ENCODE measurements at places on chromosomes 4 and X.

- DNase-seq, result no peak
Observed at GRCh38 chrX:120023259-120023658, 54.2 kb downstream of the RHOXF2B start.

GRCh38 chr4:108087293-108087967 is 81.3 kb downstream of the LEF1 start:
- no peak for DNase-seq

DNA sequence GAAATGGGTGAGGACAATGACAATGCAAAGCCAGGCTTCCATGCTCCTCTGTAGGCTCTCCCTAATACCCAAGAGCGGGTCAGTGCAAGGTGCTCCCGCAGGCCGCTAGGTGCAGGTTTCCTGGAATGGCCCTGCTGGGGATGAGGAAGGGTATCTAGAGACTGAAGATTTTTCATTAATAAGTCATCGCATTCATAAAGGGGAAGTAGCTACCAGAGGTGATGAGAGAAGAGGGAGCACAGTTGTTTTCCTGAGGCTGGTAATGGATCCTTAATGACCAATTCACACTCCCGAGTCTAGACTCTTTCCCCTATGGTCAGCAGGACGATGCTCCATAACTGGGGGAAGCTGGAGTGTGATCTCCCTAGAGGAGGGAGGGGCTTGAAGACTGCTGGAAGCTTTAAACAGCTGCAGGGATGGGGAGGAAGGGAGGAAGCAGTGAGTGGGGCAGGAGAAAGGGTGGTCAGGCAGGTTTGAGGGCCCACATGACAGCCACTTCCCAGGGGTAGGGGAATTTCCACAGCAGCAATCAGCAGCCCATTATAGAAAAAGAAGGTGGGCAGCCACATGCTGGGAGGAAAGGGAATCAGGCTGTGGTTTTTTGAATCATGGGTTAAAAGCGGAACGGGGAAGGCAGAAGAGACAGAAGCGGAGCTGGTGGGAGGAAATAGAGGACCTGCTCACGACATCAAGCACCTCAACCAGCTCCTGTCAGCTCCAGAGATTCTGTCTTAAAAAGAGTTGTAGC is 10.2 kb upstream of the ATP6AP2 start:
- DNase-seq, result no peak

GRCh38 chr4:182310316-182310715 is 67.1 kb downstream of the TENM3 start:
- DNase-seq, result no peak

DNA sequence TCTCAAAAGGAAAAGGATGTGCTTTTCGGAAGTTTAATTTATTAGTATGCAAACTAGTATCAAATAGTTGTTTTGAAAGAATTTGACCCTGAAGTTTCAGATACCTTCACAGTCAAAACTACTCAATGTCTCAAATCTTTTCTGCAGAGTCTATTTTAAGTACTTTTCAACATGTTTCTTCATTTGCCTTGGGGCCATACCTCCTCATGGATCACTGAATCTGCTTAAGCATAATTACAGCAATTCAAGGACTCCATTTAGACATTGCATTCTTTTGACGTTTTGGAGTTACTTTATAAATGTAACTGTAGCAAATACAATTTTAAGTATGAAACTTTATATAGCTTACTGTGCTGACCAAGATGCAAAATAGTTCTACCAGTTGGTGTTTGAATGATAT is 25.5 kb downstream of the PALLD start:
- no peak for DNase-seq

DNA sequence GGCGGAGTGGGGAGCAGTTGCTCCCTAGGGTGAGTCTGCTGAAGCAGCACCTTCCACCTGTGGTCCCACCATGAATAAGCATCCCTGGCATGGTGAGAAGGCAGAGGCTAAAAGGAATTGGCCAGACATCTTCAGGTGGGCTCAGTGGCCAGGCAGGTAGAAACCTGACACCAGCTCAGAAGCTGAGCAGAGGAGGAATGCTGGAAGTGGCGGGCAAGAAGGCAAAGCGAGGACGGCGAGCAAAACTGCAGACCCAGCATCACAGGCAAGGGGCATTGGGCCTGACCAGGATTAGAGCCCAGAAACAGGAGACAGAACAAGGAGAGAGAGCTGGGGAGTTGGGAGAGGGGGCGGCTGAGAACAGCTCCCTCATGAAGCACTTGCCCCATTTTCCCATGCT is 25.3 kb downstream of the TSC22D3 start:
- no peak for DNase-seq

DNA sequence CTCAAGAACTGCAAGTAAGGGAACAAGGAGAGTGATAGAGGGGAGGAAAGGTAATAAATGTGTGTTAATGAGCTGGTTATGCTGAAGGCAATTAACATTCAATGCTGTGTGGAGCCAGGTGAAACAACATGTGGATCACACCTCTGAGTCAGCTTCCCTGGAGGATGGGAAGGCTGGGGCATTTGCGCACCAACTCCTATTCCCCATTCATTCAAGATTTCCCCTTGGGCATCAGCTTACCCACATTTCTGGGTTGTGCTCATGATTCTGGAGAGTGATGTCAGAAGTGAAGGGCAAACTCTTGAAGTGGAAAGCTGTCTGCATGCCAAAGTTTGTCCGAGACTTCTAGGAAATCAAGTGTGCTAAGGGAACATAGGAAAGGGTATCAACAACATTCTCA is 461.4 kb downstream of the MID1IP1 start:
- no peak for DNase-seq

DNA sequence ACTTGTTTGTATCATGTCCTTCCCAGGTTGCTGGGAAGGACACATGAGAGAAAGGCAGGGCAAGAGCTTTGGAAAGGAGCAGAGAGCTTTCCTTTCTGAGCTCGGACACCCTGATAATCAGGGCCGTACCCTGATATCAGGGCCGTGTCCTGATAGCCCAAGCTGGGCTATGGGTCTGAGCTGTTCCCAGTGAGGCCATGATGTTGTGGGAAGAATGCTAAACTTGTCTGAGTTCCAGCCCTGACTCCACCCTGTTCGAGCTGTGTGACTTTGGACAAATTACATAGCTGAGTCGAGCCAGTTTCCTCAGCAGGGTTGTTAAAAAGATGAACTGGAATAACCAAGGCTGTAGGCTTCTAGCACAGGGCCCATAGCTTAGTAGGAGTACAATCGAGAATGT is 3.3 kb upstream of the CXCR3 start:
- no peak for DNase-seq

DNA sequence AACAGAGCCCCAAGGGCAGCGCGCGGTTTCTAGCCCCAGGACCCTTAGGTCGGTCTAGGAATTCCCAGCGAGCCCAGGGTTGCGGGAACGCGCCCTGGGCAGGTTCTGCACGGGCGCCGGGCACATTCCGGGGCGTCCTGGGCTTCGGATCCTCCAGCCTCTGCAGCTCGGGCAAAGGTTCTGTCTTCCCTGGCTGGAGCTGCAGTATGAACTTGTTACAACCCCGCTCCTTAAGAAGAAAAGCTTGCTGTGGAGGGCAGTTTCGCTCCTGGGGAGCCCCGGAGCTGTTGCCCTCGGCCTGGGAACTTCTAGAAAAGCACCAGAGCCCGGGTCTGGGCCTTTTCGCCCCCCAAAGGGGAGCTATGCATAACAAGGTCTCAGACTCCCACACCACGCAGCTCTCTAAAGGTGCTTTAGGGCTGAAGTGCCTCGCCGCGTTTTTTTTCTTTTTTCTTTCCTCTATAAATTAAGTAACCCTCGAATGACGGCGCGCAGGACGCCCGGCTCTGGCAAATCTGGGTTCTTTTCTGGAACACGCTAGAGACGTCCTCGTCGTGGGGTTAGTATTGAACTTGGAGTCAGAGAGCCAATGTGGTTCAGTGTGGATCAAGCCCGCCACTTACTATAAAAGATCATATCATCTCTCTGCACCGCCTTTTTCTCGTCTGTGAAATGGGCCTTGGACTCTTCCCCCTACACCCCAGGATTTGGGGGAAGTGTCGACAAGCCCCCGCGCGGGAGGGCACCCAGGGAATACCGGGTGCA is 5.7 kb downstream of the MSX1 start:
- no peak for DNase-seq

- no peak for DNase-seq
Observed at GRCh38 chr4:23888421-23889319, 1.2 kb downstream of the PPARGC1A start.

GRCh38 chr4:139910106-139910505 is 243.9 kb downstream of the MAML3 start:
- no peak for DNase-seq

DNA sequence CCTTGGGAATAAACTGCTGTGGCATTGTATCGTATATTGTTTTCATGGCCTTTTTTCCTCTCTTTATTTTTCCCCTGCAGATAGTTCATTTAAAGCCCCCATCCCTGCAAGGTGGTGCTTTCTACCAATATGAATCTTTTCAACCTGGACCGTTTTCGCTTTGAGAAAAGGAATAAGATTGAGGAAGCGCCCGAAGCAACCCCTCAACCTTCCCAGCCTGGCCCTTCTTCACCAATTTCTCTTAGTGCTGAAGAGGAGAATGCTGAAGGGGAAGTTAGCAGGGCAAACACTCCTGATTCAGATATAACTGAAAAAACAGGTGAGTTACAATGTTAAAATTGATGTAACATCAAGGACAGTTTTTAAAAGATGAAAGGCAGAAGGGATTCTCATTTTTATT is 601 bp downstream of the SMARCAD1 start:
- no peak for DNase-seq

- peak; percentile 62 for DNase-seq
Observed at GRCh38 chr4:30714408-30715031, 5.6 kb upstream of the PCDH7 start.

DNA sequence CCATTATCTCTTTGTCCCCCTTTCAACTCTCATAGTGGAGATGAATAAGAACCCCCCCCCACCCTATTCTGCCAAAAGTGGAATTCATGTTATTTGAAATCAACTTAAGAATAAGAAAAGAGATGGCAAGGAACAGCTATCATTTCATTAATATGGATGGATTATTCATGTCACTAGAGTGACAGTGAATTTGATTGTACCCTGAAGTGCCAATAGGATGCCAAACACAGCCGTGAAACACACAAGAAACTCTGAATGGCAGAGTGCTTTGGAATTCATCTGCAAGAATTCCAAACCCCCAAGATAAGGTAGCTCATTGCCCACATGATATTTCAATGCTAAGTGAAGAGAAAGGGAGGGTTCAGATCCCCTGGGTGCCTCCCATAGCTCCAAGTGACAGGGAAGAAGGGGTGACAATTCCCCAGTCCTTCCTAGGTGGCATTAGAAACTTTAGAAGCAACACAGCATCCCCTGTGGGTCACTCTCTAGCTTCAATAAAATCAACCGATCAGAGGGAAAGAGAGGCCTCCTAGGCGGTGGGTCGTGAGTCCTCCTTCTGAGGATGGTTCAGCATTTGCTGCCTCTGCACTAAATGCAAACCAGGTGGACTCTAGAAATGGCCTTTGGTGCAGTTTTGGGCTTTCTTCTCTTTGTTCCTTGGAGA is 84.3 kb downstream of the MGST2 start:
- no peak for DNase-seq

- DNase-seq, result no peak
Observed at GRCh38 chrX:120429776-120430540, 39.1 kb downstream of the LAMP2 start.

DNA sequence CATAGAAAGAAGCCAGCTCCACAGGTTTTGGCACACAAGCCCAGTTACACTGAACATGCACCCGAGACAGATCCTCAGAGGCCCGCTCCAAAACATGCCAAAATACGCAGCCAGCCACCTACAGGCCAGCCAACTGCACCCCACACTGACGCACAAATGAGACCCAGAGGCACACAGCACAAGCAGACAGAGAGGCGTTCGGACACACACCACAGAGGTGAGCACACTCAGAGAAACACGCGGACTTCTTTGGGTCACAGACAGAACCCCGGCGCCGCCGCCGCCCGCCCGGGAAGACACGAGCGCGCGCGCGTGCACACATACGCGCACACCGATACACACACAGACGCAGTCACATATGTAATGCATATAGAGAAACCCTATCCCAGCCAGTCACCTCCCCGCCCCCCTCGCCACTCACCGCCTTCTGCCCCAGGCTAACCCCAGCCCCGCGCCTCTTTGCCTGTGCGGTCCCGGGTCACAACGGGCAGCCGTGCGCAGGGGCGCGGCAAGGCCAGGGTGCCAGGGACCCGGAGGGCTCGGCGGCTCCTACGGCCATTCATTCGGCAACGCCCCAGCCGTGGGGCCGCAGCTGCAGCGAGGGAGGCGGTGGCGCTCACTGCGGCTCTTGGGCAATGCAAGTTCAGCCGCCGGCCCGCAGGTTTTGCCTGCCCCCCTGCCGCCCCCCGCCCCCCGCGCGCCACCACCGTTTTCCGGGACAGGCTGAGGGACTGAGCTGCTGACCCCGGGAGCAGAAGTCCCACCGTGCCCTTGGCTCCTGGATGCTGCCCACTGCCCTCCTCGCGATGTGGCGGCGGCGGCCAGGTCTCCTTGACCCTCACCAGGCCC is 553 bp downstream of the SEPTIN6 start:
- DNase-seq, result peak; percentile 31

DNA sequence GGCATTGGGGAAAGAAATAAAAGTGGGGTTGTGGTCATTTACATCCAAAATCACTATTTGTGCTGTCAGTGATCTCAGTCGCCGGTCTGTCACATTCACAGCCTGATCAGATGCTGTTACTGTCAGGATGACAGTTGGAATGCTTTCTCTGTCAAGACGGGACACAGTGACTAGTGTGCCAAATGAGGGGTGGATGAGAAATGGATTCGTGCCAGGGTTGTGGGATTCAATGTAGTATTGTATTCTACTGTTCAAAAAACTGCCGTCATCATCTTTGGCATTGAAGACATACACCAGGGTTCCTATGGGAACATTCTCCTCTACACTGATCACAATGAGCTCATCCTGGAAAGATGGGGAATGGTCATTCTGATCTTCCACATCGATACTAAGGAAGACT is 171.1 kb downstream of the DCHS2 start:
- no peak for DNase-seq

DNA sequence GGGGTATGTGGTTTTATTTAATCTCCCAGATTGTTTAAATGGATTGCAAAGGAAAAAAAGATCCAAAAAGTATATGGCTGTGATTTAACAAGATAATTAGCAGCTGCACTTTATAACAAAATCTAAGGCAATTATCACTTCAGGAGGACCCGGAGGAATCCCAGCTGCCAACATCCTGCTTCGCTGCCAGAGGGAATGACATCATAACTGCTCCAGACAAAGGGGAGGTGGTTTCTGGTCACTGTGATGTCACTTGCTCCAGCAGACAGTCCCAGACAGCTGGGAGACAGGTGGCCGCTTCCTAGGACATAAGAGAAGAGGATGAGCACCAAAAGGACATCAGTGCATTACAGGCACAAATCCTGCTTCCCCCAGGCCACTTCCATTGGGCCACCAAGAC is 371.0 kb downstream of the BCOR start:
- peak; percentile 77 for DNase-seq
